Lower lobe of right lung (tissue), 2 donors: ENCODE measurements at places on chromosomes 12 and 14. TPM values are rescaled to one million over a fixed set of nuclear protein-coding genes. Genes with fewer than 3 reads are reported as not detected.

The MIP gene
- not detected for total RNA-seq

The SPTB gene
- 2.5 TPM for total RNA-seq

The NANOG gene
- total RNA-seq, result not detected

The TSHR gene
- total RNA-seq, result not detected

The TMED8 gene
- total RNA-seq, result 12.1 TPM

The RIPK3 gene
- 27.9 TPM for total RNA-seq

The ANO4 gene
- total RNA-seq, result 0.74 TPM

The C12orf43 gene
- total RNA-seq, result 12.3 TPM

The ACSM4 gene
- total RNA-seq, result not detected

The GDF3 gene
- total RNA-seq, result 0.30 TPM

The TAS2R43 gene
- total RNA-seq, result not detected

The ASB2 gene
- 2.4 TPM for total RNA-seq

The HNRNPA1 gene
- total RNA-seq, result 598 TPM

The BICD1 gene
- 11.0 TPM for total RNA-seq

The STON2 gene
- 34.3 TPM for total RNA-seq

The WIF1 gene
- total RNA-seq, result 97.0 TPM

The LGR5 gene
- 1.2 TPM for total RNA-seq

The NDUFA9 gene
- total RNA-seq, result 68.5 TPM

The MYO1H gene
- total RNA-seq, result 0.30 TPM

The ADCY4 gene
- 42.7 TPM for total RNA-seq

The RPL10L gene
- total RNA-seq, result not detected

The TSPAN11 gene
- 9.1 TPM for total RNA-seq

The UNC79 gene
- total RNA-seq, result 0.18 TPM

The EXD2 gene
- total RNA-seq, result 23.7 TPM

The OAS2 gene
- 96.4 TPM for total RNA-seq

The AQP5 gene
- 6.4 TPM for total RNA-seq

The GPR84 gene
- 0.65 TPM for total RNA-seq

The PSMD9 gene
- 36.6 TPM for total RNA-seq

The SMOC1 gene
- total RNA-seq, result 1.1 TPM

The CCDC175 gene
- 1.0 TPM for total RNA-seq

The TAS2R10 gene
- 0.35 TPM for total RNA-seq
